ENCODE measurements at places on chromosomes 3 and 15.

GRCh38 chr15:41207687-41208448 is 22.7 kb downstream of the EXD1 start:
- peak; percentile 21 for DNase-seq

- DNase-seq: no peak
Observed at GRCh38 chr3:88640581-88640980, 466.8 kb upstream of the EPHA3 start.

- DNase-seq: peak; percentile 37
Observed at GRCh38 chr3:32733631-32734229, 48.7 kb downstream of the CNOT10 start.

- no peak for DNase-seq
Observed at GRCh38 chr15:85174521-85174920, 192.9 kb downstream of the PDE8A start.

DNA sequence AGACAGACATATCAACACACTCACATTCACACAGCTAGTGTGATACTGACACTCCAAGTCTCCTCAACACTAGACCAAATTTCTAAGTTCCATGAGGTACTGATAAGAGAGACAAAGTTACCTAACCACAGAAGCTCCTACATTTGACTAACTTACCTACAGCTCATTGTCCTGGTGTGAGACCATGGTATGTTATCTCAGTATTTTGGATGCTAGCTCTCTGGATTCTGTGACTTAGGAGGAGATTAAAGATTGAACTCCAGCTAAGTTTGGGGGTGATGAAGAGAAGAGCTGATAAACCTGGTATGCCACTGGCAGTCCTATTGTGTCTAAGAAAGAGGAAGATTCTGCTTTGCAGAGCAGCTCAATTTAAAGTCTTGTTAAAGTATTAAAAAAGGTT is 144.0 kb upstream of the MYRIP start:
- DNase-seq: no peak

GRCh38 chr3:192372616-192373015 is 354.7 kb downstream of the FGF12 start:
- peak; percentile 73 for DNase-seq

DNA sequence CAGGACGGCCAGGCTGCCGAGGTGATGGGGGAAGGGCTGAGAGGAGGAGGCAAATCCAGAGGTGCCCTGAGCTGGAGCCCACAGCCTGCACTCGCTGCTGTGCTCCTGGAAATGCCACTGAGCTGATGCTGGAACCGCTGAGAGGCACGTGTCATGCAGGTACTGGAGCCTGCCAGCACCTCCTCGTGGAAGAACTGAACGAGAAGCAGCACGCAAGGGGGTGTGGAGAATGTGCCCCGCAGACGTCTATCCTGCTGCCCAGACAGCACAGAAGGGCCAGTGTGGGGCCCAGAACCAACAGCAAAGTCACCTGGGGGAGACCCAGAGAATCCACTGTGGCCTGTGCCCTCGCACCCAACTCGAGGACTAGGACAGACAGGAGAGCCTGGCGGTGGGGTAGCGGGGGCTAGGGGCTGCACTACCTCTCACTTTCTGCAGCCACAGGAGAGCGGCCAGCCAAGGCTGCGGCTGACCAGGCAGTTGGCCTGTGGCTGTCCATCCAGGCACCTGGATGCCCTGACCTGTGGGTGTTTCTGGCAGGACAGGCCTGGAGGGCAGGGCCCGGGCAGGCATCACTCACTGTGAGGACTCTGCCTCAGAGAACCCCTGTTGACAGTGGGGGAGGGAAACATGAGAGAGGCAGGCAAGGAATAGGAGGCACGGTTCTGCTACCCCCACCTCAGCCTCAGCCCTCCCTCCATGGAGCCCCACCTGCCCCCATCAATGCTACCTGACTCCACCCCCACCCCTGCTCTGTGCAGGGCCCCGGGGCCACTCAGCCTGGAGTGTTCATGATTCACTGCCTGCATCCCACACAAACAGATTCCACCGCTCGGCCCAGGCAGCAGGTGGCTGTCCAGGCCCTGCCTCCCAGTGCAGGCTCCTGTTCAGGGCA is 213.1 kb downstream of the TBC1D2B start:
- DNase-seq: no peak

GRCh38 chr3:6753536-6753935 is 107.4 kb upstream of the GRM7 start:
- DNase-seq: no peak

GRCh38 chr15:69167218-69167846 is 6.9 kb downstream of the GLCE start:
- DNase-seq: no peak

- DNase-seq: peak; percentile 66
Observed at GRCh38 chr3:116265976-116266584, 179.2 kb downstream of the LSAMP start.

DNA sequence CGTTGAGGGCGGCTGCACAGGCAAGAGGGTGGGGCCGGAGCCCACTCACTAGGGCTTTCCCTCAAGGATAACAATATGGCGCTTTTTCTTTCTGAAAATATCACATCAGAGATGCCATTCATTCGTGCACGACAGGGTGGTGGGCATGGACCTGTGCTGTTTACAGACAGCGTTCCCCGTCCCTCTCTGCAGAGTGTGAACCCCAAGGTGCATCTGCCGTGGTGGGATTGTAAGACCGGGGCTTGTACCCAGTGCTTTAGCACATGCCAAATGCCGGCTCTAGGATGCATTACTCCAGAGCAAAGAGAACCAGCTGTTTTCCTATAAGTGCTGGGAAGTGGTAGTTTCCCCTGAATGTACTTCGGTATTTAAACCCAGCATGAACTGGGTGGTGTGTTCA is 37.0 kb downstream of the CHDH start:
- DNase-seq: no peak

- DNase-seq: no peak
Observed at GRCh38 chr3:171115667-171116066, 89.1 kb upstream of the SLC2A2 start.

DNA sequence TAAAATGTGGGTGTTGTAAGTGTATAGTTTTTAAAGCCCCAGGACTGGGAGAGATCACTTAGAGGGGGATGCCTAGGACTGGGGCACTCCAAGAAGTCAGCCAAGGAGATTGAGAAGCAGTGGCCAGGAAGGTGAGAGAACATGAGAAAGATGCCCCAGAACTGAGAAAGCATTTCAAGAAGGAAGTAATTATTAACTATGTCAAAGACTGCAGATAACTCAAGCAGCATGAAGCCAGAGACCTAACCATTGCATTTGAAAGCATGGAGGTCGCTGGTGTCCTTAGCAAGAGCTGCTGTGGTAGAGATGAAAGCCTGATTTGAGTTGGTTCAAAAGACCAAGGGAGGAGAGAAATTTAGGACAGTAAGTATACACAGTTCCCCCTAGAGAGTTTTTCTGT is 30.6 kb upstream of the SLC2A2 start:
- DNase-seq: no peak

DNA sequence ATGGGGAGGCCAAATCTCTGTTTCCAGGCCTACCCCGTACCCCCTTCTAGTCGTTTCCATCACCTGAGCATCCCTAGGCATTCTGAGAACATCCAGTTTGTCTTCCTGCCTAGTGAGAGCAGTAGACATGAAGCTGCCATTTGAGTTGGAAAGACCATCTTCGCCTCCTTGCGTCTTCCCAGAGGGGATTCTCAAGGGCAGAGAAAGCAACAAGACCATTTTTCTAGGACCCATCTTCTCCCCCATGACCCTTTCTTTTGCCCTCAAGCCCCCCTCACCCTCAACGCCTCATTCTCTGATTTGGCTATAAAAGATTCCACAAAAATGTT is 148.7 kb upstream of the BHLHE40 start:
- no peak for DNase-seq

DNA sequence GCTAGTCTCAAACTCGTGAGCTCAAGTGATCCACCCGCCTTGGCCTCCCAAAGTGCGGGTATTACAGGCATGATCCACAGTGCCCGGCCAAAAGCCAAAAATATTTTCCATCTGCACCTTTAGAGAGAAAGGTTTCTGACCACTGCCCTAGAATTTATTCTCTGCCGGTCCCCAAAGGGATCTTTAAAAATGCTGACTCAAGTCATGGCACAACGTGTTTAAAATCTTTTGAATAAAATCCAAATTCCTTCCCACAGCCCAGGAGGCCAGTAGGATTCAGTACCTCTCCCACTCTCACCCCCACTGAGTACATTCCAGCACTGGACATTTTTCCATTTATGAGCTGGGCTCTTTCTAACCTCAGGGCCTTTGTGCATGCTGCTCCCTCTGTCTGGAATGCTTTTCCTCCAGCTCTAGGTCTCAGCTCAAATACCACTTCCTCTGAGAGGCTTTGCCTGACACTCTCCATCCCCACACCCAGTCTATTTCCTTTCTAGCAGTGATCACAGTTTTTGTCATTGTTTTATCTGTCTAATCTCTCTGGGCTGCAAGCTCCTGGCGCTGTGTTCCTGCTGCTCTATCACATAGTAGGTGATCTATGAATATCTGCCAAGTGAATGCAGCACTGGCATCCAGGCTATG is 502.9 kb downstream of the SHQ1 start:
- no peak for DNase-seq

DNA sequence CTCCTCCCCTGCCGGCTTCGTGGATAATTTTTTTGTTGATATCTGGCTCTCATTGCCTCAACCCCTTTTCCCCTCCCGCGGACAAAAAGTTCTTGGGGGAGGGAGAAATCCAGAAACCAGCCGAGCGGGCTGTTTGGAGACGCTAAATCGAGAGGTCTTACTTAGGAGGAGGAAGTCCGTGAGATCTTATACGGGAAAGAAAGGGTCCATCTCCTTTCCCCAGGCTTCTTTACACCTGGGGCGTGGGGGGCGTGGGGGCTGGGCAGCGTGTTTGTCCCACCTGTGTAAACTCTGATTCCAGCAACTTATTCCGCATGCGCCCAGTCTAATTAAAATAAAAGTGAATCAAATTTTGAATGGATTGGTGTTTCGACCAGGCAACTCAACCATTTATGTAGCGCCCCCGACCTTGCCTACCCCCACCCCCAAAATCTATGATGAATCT is 364 bp upstream of the CADPS start:
- DNase-seq: no peak

DNA sequence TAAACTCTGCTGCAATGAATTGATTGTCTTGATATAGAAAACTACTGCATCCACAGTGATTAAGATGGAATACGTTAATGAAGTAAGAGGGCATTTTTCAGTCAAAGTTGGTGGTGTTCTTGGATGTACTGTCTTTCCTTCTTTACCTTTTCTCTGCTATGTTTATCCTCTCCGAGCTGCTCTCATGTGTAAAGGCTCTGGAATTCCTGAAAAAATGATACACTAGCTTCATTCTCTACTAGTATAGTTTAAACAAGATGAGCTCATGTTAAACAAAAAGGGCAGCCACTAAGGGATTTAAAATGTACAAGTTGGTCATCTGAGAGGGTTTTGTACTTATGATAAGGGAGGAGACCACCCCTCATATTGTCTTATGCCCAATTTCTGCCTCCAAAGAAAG is 504.6 kb upstream of the NECTIN3 start:
- no peak for DNase-seq

- DNase-seq: no peak
Observed at GRCh38 chr3:107235193-107235927, 141.9 kb upstream of the CCDC54 start.

DNA sequence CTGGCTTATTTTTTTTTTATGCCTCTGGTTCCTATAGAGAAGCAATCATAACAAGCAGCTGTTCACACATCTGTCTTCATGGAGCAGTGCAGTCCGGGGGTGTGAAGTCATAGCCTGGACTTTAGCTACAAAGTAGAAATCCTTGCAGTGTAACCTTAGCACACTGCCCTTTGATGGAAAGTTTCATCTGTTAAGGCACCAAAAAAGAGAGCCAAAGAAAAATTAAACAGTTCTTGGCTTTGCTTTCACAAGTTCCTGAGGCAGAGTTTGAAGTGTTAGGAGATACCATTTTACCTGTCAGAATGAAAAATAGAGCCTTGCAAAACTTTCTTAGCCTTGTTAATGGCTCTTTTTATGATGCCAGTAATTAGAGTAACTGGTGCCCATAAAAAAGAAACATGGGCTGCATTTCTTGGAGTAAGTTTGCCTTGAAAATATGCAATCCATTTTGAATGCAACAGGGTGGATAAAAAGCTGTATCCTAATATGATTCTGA is 84.1 kb downstream of the PIK3R4 start:
- no peak for DNase-seq

DNA sequence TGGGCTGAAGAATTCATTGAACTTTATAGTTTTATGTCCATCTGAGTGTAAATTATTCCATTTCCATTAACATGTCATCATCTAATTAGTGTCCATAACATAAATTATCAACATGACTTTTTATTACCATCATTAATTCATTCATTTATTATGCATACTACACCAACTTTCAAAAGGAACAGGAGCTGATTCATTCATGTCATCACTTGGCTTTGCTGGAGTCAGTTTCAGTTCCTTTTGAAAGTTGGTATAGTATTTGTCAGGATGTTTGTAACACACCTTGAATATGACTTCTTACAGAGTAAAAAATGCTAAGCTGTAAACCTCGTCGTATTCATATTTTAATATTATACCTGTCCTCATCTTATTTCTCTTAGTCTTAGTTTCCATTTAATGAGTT is 298.0 kb upstream of the RBMS3 start:
- no peak for DNase-seq

DNA sequence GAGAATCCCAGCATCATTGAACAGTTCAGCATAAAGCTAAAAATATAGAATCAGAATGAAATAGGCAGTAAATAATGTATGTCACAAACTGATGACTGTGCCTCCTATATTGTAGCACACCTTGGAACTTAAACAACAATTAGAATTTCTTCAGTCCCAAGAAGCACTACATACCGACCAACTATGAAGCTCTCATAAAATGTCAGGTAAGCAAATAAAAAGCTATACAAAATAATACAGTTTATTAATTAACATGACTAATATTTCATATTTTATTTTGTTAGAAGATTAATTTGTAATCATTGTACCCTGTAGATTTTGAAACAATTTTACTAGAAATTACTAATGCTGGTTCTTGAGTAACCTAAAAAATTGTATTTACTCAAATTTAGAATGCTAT is 85.1 kb upstream of the GK5 start:
- DNase-seq: no peak

DNA sequence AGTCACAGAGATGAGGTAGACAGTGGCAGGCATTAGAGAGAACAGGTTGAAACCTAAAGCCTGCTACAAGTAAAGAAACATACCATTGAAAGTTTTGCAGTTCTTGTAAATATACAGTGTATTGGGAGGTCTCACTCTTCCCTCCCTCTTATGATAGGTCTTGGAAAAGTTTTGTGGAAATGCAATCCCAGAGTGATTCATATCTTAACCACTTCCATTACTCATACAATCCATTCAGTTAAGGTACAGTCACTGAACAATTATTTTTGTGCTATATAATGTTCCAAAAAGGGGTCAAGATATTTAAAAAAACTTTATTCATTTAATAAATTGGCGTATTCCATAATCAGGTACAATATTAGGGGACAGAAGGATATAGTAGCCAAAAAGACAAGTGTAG is 737.7 kb upstream of the ALCAM start:
- no peak for DNase-seq

DNA sequence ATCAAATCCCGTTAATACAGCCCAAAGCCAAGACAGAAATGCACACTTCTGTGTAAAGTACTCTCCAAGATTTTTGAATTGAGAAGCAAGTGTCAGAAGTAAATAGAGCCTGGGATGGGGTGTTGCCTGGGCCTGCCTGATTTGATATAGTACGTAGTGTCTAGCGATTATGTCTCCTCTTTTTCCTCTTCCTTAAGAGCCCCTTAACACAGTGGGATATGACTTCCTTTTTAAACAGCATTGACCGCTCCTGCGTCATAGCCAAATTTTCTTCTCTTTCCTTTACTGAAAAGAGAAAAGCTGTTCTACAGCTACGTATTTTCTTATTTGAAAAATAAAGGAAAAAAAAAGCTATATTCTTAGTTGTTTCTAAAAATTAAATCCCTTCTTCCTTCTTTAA is 97.7 kb downstream of the PLCL2 start:
- peak; percentile 47 for DNase-seq
